ENCODE measurements at places on chromosomes 2 and 18. TPM values are rescaled to one million over a fixed set of nuclear protein-coding genes. Genes with fewer than 3 reads are reported as not detected.

FAM124B gene
- total RNA-seq: 0.06 TPM

IL36A gene
- not detected for total RNA-seq

DNA sequence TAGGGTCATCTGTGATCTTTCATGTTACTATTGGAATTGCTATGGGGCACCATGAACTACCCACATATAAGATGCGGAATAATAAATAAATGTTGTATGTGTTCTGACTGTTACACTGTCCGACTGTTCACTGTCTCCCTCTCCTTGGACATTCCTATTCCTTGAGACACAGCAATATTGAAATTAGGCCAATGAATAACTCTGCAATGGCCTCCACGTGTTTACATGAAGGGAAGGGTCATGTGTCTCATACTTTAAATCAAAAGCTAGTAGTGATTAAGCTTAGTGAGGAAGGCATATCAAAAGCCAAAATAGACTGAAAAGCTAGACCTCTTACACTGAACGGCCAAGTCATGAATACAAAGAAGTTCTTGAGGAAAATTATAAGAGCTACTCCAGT is 751.3 kb downstream of the SOCS6 start:
- no peak for DNase-seq

DNA sequence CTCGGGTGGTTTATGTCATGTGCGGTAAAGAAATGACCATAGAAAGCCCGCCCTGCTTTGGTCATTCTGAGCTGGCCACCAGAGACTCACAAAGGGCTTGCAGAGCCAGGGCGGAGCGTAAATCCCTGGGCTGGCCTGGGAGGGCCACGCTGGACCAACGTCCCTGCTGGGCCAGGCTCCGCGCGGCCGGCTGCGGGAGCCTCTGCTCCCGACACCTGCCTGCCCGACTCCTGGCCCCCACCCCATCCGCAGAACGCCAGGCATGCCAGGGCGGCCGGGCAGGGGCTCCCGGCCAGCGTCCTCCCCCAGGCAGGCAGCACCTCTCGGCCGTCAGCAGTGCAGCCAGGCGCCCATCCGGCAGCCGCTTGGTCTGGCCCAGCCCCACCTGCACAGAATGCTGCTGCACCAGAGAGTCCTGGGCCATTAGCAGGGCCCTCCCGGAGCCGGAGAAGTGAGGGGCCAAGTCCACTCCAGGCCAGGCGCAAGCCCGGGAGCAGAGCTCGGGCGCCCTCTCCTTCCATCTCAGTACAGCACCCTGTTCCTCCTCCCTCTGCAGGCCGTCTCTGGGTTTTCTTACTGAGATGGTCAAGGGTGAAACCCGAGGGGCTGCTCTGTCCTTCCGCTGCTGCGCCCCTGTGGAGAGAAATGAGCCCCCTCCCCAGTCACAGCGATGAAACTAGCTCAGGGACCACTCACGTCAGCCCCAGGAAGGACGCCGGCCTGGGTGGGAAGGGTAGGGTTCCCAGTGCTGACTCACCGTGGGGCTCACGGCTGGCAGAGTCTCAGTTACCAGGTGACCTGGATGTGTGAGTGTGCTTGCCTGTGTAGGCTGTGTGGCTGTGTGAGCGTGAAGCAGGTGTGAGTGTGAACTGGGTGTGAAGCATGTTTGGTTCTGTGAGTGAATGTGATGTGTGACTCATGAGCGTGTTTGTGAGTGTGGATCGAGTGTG is 83.3 kb downstream of the PTGR3 start:
- DNase-seq: no peak

DNA sequence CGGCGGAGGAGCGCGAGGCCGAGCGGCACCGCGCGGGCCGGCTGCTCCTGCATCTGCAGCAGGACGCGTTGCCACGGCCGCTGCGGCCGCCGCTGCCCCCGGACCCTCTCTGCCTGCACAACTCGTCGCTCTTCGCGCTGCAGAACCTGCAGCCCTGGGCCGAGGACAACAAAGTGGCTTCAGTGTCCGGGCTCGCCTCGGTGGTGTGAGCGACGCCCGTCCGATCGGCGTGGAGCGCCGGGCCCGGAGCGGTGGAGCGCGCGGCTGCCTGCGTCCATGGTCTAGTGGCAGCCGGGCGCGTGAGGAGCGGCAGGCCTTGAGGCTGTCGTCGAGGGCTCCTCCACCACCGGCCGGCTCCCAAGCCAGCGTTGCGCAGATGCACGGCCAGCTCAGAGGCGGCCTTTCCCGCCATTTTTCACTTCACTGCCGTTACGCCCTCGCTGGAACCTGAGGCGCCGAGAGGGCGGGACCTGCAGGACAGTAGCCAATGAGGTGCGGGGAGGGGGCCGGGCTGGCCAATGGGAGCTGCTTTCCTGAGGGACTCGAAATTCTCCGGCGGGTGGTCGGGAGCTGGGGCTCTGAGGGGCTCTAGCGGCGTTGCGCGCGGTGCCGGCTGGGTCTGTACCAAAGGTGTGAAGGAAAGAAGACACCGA is 1.9 kb downstream of the TLX2 start:
- DNase-seq: no peak

- no peak for DNase-seq
These were observed 560.0 kb downstream of the ADCYAP1 start for GRCh38 chr18:1464444-1465217.

- DNase-seq: no peak
These were observed 129.3 kb upstream of the EPAS1 start for GRCh38 chr2:46167924-46168323.

DNA sequence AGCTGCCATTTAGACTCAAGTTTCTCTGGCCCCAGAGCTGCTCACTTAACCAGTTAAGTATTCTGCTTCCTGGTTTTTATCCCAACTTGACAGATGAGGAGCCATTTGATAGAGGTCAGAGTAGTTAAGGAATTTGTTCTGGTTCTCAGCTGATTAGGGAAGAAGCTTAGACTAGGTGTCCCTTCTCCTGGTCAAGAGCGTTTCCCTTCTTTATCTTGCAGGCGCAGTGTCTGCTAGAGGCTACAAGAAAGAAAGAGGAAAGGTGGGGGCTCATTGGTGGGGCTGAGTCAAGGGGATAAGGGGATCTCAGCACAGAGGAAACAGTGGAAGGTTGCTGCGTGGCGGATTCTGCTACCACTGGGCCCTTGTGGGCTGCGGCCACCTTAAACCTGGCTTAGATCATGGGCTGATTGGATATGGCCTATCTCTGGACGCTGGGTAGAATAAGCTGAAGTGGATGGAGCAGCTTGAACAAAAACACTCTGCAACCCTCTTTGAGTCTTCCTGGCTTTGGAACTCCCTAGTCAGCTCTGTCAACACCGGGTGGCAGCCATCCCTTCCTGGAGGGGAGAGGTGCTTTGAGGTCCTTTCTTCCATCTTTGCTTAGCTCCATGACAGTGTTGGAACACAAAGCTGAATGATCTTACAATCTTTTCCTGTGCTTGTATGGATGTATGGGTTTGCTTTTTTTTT is 70.8 kb downstream of the QPCT start:
- DNase-seq: peak; percentile 12

- DNase-seq: no peak
These were observed 6.1 kb upstream of the EMX1 start for GRCh38 chr2:72911256-72911655.

GRCh38 chr2:133262893-133263292 is 305.4 kb downstream of the NCKAP5 start:
- no peak for DNase-seq

GRCh38 chr2:37781028-37781427 is 109.6 kb upstream of the CDC42EP3 start:
- no peak for DNase-seq

CCDC74B gene
- 49.5 TPM for total RNA-seq

- DNase-seq: peak; percentile 30
These were observed 188.2 kb downstream of the BCL2 start for GRCh38 chr18:63131106-63131958.

DNA sequence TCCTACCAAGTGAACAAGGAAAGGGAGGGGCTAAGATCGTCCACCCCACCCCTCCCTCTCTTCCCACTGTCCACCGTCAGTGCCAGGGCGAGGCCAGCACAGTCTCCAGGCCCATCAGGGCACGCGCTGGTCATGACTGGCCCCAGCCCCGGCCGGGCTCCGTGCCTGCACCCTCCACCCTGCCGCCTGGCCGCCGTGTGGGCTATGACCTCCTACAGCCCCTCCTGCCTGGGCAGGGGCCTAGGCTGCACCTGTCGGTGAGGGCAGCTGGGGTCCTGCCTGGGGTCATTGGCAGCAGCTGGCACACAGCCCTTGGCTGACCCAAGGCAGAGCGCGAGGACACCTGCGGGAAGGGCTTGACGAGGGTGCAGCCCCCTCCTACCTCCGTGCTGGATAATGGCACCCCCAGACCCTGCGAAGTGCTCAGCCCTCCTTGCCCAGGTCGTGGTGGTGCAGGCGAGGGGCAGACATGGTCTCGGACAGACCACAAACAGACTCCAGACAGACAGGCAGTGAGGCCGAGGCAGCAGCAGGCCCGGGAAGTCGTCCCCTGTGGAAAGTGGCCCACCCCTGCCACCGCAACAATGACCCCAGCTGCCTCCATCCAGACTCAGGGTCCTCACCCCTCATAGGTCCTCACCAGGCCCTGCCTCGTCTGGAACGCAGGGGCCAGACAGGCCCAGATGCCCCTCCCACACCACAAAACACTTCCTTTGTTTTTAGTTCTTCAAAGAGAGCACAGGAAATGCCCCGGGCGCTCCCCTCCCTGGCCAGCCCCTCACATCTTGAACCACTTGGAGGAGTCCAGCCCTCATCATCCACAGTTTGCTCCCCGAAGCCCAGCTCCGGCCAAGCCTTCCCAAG is 43.1 kb upstream of the GPC1 start:
- no peak for DNase-seq

GRCh38 chr2:166900700-166901099 is 12.4 kb downstream of the XIRP2 start:
- DNase-seq: peak; percentile 30

DNA sequence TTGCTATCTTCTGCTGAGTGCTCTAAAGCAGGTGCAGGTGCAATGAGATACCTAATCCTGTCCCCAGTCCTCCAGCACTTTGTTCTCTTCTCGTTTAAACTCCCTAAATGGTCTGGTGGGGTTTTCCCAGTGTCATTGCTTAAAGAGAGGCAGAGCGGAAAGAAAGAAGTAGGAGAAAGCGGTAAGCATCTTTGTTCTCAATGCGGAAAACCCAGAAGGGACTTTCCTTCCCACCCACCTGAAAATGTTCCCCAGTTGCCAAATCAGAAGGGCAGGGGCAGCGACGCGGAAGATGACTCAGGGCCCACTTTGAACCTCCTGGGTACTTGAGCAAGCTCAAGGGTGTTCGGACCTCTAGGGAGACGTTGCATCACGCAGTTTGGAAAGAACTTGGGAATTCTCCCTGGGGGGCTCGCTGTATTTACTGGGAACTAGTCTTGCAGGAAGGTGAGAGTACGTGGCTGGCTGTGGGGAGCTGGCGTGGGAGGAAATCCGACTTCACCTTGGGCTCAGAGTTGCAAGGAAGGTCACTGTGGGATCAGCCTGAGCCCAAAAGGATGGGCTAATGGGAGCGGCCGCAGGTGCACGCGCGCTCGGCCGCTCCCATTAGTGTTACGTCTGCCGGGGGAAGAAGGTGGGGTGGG is 589 bp upstream of the SGPP2 start:
- no peak for DNase-seq

GRCh38 chr2:3774336-3774735 is 71.0 kb downstream of the DCDC2C start:
- DNase-seq: no peak

- DNase-seq: no peak
These were observed 76.6 kb upstream of the ZFP36L2 start for GRCh38 chr2:43302961-43303494.

CRYGD gene
- total RNA-seq: not detected

GRCh38 chr2:18927525-18928232 is 338.3 kb upstream of the NT5C1B start:
- no peak for DNase-seq

GRCh38 chr2:47664817-47665216 is 118.1 kb upstream of the MSH6 start:
- no peak for DNase-seq

ANKRD62 gene
- not detected for total RNA-seq

NYAP2 gene
- total RNA-seq: 0.95 TPM

DNA sequence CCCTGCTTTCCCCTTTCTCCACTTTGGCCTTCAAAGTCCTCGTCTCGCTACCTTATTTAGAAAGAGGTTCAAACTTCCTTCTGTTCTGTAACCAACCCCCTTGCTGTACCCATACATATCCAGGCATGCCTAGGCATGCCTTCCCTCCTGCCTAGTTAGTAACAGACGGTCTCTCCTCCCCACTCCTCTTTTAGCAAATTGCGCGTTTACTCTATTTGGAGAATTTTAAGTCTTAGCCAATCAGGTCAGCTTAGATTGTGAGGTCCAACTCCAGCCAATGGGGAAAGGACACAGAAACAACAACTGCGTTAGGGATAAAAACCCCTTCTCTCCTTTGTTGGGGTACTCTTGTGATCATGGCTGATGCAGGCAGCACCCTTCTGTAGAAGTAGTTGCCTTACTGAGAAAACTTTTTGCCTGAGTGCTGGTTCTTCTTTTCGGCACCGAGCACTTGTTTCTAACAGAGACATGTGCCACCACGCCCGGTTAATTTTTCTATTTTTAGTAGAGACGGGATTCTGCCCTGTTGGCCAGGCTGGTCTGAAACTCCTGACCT is 85.9 kb upstream of the FOXI3 start:
- no peak for DNase-seq

HAAO gene
- total RNA-seq: not detected

SMARCAL1 gene
- 11.5 TPM for total RNA-seq

DNA sequence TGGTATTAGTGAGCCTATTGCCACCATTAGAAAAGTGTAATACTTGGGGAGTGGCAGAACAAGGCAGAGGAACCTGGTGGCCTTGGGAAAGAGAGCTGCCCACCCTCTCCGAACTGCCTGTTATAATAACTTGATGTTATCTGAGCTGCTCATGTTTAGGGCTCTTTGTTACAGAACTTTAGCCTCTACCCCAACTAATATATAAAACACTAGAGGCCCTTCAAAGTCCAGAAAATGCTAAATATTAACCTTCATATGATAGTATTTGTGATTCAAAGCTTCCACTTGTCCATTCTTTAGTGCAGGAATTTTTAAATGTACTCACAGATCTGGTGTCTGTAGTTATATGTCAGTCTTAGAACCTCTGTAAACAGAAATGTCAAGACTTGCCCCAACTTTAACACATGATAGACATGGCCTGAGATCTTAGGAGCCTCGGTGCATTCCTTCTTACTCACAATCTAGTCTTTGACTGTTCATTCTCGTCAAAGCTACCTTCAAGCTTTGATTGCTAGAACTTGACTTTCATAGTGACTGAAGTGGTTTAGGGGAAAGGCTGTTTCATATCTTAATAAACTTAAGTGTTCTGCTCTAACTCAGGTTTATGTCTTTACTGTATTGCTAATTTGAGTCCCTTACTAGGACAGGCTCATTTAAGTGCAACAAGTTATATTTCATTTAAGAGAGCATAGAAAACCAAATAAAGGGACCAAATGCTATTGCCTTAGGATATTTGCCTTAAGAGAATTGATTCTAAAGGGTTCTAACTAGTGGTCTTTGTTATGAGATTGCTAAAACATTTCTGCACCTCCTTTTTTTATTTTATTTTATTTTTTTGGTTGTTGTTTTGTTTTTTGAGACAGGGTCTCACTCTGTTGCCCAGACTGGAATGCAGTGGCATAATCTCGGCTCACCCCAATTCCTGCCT is 41.6 kb downstream of the DDX1 start:
- DNase-seq: no peak

DNA sequence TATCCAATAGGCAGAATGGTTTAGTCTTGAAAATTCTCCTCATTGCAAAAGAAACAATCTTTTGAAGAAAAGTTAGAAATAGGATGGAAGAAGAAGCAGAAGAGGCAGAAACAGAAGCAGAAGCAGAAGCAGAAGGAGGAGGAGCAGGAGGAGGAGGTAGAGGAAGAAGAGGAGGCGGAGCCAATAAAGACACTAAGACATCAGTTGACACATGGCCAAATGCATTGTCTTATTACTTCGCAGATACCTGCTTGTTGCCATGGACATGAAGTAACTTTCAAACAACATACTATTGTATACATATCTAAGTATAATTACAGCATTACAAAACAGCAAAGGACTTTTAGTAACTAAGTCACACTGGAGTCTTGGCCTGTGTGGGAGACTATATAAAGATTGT is 606.3 kb downstream of the METTL4 start:
- no peak for DNase-seq
